ENCODE measurements at places on chromosomes 6 and 20.

- no peak for DNase-seq
Observed at GRCh38 chr6:2680264-2680922, 70.3 kb downstream of the MYLK4 start.

GRCh38 chr6:134637282-134637681 lies 312.6 kb downstream of the ALDH8A1 start:
- DNase-seq: no peak

- DNase-seq: no peak
Observed at GRCh38 chr6:22411376-22412105, 114.7 kb upstream of the PRL start.

- peak; percentile 52 for DNase-seq
Observed at GRCh38 chr6:16704401-16705045, 56.7 kb downstream of the ATXN1 start.

GRCh38 chr6:26224940-26225847 lies 138.0 kb downstream of the HFE start:
- DNase-seq: no peak

- DNase-seq: no peak
Observed at GRCh38 chr20:23568320-23568970, at the start of gene CST9L. Gene CST9L (minus strand): TSS chr20:23568484. CDS start chr20:23568450, 34 bp downstream.

DNA sequence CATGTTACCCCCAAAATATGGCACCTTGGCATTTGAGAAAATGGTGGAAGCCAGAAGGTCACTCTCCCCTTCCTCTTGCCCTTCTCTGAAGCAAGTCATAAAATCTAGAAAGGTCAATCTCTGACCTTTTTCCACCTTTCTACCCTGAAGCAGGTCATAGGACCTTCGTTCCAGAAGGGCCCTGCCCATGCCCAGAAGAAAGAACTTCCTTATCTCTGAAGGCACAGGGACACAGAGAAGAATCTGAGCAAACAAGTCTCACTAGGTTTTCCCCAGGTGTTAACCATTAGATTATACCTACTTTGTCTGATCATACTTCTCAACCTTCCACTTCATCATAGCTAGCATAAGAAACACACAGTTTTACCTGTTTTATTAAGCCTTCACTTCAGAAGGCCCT lies 42.5 kb downstream of the SMPDL3A start:
- DNase-seq: no peak

- no peak for DNase-seq
Observed at GRCh38 chr20:53815509-53815908, 221.9 kb upstream of the ZNF217 start.

GRCh38 chr6:113672491-113673149 lies 184.5 kb upstream of the MARCKS start:
- DNase-seq: no peak

- DNase-seq: no peak
Observed at GRCh38 chr6:33992191-33992590, 153.7 kb downstream of the GRM4 start.

DNA sequence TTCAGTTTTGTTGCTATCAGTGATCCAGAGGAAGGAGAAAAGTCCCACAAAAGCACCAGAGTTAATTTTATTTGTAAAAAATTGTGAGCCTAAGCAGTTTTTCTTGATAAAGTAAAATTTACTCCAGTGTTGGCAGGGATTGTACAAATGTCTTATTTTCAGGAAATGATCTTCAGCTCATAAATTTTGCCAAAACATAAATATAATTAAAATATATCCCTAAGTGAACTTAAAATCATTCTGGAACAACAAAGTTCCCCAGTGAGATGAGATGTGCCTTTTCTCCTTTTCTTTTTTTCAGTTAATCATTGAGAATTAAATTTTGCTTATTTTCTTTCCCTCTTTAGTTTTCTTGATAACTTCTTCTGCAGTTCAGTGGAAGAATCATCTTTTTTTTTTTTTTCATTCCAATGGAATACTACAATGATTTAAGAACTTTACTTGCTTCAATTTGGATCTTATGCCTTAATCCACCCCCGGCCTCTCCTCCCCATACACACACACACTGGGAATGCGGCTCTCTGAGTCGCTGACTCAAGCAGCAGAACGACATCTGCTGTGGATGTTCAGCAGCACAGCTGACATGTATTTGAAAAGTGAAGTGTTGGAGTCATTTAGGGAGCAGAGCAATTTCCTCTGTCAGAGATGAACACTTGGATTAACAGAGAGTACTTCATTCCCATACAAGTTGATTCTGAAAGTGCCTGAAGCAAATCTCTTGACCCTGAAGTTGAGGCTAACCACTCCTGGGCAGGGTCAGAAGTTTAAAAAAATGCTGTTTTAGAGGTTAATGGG lies 27.7 kb upstream of the LAMA4 start:
- DNase-seq: no peak

- no peak for DNase-seq
Observed at GRCh38 chr20:63268671-63269439, 3.8 kb upstream of the ARFGAP1 start.

- DNase-seq: no peak
Observed at GRCh38 chr6:99618649-99619408, 12.2 kb downstream of the PRDM13 start.

GRCh38 chr20:38261054-38261390 lies 487 bp upstream of the KIAA1755 start:
- no peak for DNase-seq

DNA sequence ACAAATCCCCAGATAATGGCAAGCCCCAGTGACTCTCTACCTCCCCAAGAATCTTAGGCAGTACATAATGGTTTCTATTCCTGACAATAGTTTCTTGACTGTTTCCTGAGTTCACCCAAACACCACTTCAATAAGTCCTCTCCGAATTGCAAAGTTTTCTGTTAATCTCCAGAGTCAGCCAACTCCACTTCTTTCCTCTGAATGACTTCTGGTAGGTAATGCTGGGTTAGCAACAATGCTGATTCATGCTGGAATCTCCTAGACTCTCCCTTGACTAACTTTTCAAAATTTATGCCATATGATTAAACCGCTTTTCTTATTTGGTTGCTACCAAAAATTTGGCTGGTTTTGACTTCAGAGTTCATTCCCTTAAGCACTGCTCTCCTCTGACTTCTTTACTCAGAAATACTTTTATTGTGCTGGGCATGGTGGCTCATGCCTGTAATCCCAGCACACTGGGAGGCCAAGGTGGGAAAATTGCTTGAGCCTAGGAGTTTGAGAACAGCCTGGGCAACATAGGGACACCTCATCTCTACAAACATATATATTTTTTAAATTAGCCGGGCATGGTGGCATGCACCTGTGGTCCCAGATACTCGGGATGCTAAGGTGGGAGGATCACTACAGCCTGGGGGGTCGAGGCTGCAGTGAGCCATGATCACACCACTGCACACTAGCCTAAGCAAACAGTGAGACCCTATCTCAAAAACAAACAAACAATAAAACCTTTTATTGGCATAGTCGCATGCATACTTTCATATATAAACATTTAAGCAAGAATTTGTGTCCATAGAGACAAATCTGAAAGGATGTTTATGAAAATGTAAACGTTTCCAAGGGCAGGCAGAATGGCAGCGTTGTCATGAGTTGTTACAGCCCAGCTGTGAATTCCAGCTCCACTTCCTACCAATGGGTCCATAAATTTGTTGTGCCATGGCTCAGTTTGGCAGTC lies 249.3 kb upstream of the PLN start:
- no peak for DNase-seq

DNA sequence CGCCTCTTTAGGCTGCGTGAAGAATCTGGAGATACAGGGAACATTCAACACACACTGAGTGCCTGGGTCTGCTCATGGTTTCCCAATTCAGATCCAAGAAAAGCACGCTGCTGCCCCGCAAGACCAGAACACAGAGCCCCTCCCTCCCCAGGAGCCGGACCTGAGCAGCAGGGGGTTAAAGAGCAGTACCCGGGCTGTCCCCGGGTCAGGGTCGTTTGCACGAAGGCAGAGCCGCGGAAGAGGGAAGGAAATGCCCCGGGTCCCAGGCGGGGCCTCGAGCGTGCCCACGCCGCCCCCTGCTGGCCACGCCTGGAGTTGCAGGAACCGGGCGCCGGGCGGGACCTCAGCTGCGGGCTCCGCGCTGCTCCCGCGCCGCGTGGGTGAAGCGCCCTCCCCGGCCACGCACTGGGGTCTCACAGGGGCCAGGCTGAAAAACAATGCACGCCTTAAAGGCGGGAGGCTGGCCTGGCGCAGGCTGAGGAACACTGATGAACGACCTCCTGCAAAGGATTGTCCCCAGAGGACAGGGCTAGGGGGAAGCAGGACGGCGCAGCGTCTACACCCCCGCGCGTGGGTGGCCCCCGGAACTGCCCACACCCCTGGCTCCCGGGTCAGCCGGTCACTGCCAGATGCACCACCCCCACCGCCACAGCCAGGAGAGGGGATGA lies 48.9 kb downstream of the ANKRD60 start:
- DNase-seq: peak; percentile 36

DNA sequence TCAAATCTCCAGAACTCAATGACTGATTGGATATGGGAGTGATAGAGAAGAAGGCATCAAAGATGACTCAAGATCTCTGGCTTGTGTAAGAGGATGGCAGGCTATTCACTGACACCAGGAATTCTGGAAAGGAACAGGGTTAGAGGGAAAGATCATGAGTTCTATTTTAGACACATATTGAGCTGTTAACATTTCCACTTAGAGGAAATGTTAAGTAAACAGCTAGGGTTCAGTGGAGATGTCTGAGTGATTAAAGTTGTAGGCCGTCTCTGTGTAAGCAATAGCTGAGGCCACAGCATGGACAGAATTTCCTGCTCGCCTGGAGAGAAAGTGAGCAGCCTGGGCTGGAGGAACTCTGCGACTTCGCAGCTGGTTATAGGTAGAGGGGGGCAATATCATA lies 21.0 kb downstream of the ZC3H12D start:
- no peak for DNase-seq

GRCh38 chr6:138607478-138608433 lies 108.5 kb upstream of the NHSL1 start:
- DNase-seq: no peak

DNA sequence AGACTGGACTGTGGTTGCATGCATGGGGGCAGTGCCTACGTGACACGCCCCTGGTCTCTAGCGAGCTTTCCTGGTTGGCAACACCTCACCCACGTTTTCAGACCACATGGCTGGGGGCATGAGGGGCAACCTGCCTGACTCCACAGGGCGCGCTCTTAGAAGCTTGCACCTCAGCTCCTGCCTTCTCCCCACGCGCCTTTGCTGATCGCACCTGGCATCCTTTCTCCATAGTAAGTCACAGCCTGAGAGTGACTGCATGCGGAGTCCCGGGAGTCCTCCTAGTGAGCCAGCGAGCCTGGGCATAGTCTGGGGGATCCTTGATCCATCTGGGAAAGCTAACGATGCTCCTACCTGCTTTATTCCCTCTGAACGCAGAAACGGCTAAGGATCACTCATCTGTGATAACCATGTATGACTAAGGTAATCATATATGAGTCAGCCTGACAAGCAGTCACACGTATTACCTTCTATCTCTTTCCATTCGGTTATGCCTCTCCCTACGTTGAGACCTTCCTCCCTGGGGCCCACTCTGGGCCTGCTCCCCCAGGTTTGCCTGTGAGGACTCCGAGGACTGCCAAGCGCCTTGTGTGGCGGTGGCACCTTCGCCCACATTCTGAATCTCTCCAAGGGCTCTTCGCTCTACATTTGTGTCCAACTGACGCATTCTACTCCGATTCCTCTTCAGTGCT lies 4.5 kb downstream of the TCFL5 start:
- no peak for DNase-seq

- no peak for DNase-seq
Observed at GRCh38 chr6:47836639-47837038, 54.8 kb downstream of the OPN5 start.

- DNase-seq: no peak
Observed at GRCh38 chr6:42742116-42742894, 3.6 kb downstream of the TBCC start.

GRCh38 chr20:47493963-47494293 lies 7.8 kb upstream of the NCOA3 start:
- DNase-seq: no peak

GRCh38 chr6:6697620-6698019 lies 109.1 kb downstream of the LY86 start:
- DNase-seq: no peak

DNA sequence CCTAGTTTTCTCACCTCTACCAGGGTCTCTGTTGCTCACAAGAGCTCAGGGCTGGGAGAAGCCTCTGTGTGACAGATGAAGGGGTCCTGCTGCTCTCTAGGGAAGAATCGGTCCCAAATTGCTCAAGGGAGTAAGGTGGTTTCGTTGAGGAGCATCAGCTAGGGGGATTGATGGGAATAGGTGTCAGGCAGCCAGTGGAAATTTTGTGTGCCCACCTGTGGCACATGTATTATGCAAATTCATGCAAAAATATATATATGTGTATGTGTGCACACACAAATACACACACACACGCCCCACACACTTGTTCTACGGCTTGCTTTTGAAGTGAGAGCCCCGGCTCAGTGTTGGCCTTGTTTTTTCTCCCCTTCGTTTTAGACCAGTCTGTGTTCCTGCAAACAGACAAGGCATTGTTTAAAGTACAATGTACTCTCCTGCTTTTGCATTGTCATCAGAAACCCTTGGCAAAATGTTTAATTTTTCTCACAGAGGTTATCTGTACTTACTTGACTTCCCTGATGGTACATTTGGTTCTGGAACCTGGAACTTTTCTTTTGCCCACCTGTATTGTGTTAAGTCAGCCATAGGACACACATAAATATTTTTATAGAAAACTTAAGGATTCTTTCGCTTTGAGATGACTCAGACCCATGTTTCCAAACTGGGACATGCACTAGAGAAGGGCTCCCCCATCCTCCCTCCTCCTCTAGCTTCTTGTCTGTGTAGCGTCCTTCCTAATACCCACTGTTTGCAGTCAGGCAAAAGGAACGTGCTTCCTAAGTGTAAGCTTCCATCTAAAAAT lies 26.7 kb downstream of the FOXO3 start:
- DNase-seq: no peak

GRCh38 chr6:56278171-56278591 lies 30.8 kb upstream of the COL21A1 start:
- DNase-seq: no peak
